ENCODE measurements at places on chromosomes 6 and 20. TPM values are rescaled to one million over a fixed set of nuclear protein-coding genes. Genes with fewer than 3 reads are reported as not detected.
A peak's percentile ranks its signal among the peaks of the same experiment; 100 is the strongest.

The PPP1R3D gene
- total RNA-seq = 8.0 TPM

The SEC63 gene
- 112 TPM for total RNA-seq

The LCA5 gene
- total RNA-seq = 7.6 TPM

The HRH3 gene
- total RNA-seq = not detected

The CST7 gene
- 3.1 TPM for total RNA-seq

The COL11A2 gene
- 1.6 TPM for total RNA-seq

The HSPA1L gene
- total RNA-seq = 1.9 TPM

The ASIP gene
- not detected for total RNA-seq

The FAM210B gene
- total RNA-seq = 42.0 TPM

The SPTLC3 gene
- 12.1 TPM for total RNA-seq

The TFAP2C gene
- total RNA-seq = 0.54 TPM

The BYSL gene
- total RNA-seq = 12.0 TPM

DNA sequence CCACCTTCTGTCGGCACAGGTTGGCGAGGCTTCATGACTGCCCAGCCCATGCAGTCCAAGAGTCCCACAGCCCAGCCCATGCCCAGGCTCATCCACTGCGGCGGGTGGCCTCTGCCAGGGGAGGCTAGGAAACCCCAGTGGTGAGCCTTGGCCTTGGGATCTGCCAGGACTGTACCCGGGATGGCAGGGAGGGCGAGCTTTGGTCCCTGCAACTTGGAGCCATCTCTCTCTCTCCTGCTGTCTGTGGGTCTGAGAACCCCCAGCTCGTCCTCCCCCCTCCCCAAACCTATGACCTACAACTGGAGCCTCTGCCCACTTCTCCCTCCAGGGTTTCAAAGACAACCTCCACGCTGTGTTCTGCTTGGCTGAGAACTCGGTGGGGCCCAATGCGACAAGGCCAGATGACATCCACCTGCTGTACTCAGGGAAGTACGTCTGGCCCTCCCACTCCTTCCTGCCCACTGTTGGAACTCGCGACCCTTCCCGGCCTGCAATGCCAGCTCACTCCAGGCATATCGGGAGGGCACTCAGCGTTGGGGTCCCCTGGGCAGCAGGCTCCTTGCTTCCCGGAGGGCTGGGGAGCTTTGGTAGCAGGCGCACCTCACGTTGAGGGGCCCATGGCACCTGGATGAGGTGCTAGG is 19.7 kb downstream of the NPEPL1 start:
- no peak overlapping the region for H3K4me3 ChIP-seq
- no peak for DNase-seq
- no peaks in the 10 kb centered on the region for H3K36me3 ChIP-seq
- H3K27me3 ChIP-seq = no peaks in the 10 kb centered on the region

DNA sequence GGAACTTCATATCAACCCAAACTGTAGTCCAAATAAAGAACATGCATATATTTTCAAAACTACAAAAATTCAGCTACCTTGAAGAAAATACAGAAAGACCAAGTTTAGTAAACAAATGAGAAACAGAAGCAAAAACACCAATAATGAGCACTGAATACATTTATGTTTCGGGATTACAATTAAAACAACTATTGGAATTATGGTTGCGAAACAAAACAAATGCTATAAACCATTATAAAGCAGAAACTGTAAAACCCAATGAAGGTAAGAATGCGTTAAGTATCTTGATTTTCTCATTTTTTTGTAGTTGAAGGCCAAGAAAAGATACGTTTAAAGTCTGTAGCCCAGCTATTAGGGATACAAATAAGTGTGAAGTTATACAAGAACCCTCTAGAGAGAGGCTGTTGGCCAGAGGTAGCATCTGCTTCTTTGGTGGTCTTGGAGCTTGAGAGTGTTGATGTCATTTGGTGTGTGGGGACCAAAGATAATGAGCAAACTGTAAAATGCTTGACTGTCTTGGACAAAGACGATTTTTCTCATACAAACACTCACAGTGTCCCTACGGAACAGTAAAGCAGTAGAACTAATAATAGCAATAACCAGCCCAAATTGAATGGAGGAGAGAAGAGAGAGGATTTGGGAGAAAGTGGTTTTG is 111.5 kb downstream of the PRND start:
- no peaks in the 10 kb centered on the region for H3K36me3 ChIP-seq
- no peak overlapping the region for H3K4me3 ChIP-seq

GRCh38 chr6:46281110-46281509 is 110.3 kb upstream of the ENPP5 start:
- H3K27ac ChIP-seq = no peak overlapping the region
- H3K4me1 ChIP-seq = peaks cover 6% of the 10 kb centered on the region
- H3K4me3 ChIP-seq = no peak overlapping the region
- H3K36me3 ChIP-seq = no peaks in the 10 kb centered on the region
- no peak for DNase-seq

- H3K27me3 ChIP-seq = no peaks in the 10 kb centered on the region
- H3K36me3 ChIP-seq = no peaks in the 10 kb centered on the region
- no peak for DNase-seq
- no peak overlapping the region for H3K27ac ChIP-seq
- no peak overlapping the region for H3K4me3 ChIP-seq
- H3K4me1 ChIP-seq = no peaks in the 10 kb centered on the region
Measured at GRCh38 chr20:52954849-52955248, 17.3 kb upstream of the TSHZ2 start.

- no peak overlapping the region for H3K27ac ChIP-seq
- peaks cover 1% of the 10 kb centered on the region for H3K36me3 ChIP-seq
- H3K4me3 ChIP-seq = no peak overlapping the region
- H3K27me3 ChIP-seq = no peaks in the 10 kb centered on the region
Measured at GRCh38 chr6:136890986-136891385, 31.1 kb upstream of the SLC35D3 start.

- H3K27me3 ChIP-seq = no peaks in the 10 kb centered on the region
- H3K4me1 ChIP-seq = no peaks in the 10 kb centered on the region
- H3K27ac ChIP-seq = no peak overlapping the region
- peaks cover 4% of the 10 kb centered on the region for H3K36me3 ChIP-seq
Measured at GRCh38 chr6:138785980-138786379, 9.9 kb upstream of the ECT2L start.

DNA sequence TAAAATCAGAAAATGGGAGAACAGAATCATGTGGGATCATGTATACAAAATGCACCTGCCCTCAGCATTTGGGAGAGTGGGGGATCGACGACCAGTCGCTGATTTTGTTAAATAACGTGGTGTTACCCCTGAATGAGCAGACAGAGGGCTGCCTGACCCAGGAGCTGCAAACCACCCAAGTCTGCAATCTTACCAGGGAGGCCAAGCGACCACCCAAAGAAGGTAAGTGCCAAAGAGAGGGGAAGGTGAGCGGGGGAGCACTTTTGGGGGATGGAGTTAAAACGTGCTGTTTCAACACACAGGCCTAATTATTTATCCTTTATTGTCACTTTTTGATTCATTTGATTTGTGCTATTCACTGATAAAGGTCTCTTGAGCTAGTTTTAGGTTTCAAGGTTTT is 4.1 kb downstream of the ADGRB3 start:
- H3K27me3 ChIP-seq = no peaks in the 10 kb centered on the region
- DNase-seq = no peak
- H3K27ac ChIP-seq = no peak overlapping the region
- H3K36me3 ChIP-seq = no peaks in the 10 kb centered on the region

DNA sequence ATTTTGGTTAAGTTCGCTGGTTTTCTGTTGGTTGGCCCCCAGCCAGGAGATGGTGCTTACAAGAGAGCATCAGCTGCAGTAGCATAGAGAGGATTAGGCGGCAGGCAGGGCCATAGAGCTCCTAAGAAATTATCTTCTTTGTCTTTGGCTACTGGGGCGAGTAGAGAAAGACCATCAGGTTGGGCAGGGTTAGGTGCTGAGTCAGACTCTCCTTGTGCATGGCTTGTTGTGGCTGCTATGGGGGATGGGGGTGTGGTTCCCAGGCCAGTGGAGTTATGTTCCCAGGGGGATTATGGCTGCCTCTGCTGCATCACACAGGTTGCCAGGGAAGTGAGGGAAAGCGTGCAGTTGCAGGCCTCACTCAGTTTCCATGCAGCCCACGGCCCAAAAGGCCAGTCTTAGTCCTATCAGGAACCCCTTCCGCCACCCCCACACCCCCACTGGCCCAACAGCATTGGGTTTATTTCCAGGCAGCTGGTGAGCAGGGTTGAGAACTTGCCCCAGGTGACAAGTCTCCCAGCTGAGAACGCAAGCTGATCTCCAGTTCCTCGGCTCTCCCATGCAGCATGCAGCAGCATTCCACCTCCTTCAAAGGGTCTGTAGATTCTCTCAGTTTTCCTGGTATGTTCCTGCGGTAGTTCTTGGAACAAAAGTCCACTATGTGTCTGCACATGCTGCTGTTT is 243.7 kb downstream of the UTRN start:
- no peak overlapping the region for H3K4me3 ChIP-seq
- DNase-seq = no peak
- no peaks in the 10 kb centered on the region for H3K27me3 ChIP-seq
- no peaks in the 10 kb centered on the region for H3K4me1 ChIP-seq
- no peak overlapping the region for H3K27ac ChIP-seq
- H3K36me3 ChIP-seq = peaks cover 3% of the 10 kb centered on the region

GRCh38 chr6:137823826-137824555 is 43.1 kb upstream of the TNFAIP3 start:
- no peaks in the 10 kb centered on the region for H3K36me3 ChIP-seq
- no peak overlapping the region for H3K27ac ChIP-seq
- DNase-seq = peak; percentile 55
- no peak overlapping the region for H3K4me3 ChIP-seq

- H3K4me3 ChIP-seq = no peak overlapping the region
- no peaks in the 10 kb centered on the region for H3K4me1 ChIP-seq
- H3K27ac ChIP-seq = no peak overlapping the region
- no peak for DNase-seq
Measured at GRCh38 chr6:128557081-128557480, 36.7 kb upstream of the PTPRK start.

DNA sequence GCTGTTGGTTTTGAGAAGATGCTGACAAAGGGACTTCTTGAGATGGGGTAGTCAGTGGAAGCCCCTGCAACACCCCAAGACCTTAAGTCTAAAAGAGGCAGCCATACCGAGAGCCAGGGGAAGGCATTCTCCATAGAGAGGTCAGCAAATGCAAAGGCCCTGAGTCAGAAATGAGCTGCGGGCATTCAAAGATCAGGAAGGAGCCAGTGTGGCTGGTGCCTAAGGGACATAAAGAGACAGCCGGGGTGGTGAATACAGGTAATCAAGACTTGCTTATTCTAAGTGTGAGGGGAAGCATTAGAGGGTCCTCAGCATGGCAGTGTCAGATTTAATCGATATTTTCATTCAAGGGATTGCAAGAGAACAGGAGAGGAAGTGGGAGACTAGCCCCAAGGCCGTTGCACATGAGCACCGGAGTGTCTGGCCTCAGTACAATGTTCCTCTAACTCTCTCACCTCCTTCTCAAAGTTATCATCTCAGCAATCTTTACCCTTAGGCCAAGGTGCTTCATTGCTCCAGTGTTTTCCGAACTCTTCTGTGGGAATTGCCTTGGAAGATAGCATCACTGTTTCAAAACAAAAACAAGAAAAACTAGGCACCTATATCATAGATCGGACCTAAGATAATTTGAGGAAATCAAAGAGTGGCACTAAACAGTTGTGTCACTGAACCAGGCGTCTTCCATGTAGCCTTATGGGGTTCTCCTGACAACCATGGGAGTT is 173.2 kb downstream of the DOK5 start:
- no peak overlapping the region for H3K4me3 ChIP-seq
- no peak for DNase-seq
- no peak overlapping the region for H3K27ac ChIP-seq

- no peak overlapping the region for H3K27ac ChIP-seq
- H3K4me3 ChIP-seq = no peak overlapping the region
- no peaks in the 10 kb centered on the region for H3K27me3 ChIP-seq
- H3K36me3 ChIP-seq = no peaks in the 10 kb centered on the region
Measured at GRCh38 chr6:4382362-4382853, 247.0 kb upstream of the ECI2 start.

DNA sequence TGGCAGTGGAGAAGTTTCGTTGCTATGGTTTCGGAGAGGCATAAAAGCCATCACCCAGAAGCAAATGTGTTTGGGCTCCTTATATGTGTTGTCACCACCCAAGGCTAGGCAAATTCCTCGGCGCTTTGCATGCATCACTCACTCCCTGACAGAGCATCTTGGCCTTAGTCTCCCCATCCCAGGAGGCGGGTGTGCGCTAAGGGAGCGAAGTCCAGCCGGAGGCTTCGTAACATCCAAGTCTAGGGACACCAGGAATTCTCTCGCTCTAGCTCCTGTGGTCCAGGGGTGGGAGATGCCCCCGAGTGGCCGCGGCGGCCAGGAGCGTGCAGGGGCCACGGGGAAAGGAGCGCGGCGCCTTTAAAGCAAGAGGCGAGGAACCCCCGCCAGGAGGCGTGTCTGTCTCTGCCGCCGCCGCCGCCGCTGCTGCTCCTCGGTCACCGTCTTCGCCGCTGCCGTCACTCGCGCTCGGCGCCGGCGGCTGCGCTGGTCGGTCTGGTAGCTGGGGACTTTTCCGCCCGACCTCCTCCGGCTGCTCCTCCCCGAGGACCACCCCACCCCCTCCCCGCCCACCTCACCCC is at the start of gene GRIK2:
Gene GRIK2, plus strand, starts transcription at position 458 of the 578 bp plus-strand sequence.
- H3K4me3 ChIP-seq = peak within 1 kb of the TSS; percentile 33
- H3K27me3 ChIP-seq = peaks cover 2% of the 10 kb centered on the region
- no peaks in the 10 kb centered on the region for H3K36me3 ChIP-seq
- H3K4me1 ChIP-seq = no peaks in the 10 kb centered on the region

GRCh38 chr6:19413323-19413722 is 423.8 kb upstream of the ID4 start:
- peaks cover 1% of the 10 kb centered on the region for H3K4me1 ChIP-seq
- no peak overlapping the region for H3K4me3 ChIP-seq
- no peaks in the 10 kb centered on the region for H3K27me3 ChIP-seq
- H3K27ac ChIP-seq = no peak overlapping the region

Data from aorta (tissue), 5 donors.